Activated T-helper 1 cell treated with Interleukin-2 at 50 U/mL for 16 hours (primary cell): ENCODE measurements at places on chromosomes 2 and 18.
A peak's percentile ranks its signal among the peaks of the same experiment; 100 is the strongest.

DNA sequence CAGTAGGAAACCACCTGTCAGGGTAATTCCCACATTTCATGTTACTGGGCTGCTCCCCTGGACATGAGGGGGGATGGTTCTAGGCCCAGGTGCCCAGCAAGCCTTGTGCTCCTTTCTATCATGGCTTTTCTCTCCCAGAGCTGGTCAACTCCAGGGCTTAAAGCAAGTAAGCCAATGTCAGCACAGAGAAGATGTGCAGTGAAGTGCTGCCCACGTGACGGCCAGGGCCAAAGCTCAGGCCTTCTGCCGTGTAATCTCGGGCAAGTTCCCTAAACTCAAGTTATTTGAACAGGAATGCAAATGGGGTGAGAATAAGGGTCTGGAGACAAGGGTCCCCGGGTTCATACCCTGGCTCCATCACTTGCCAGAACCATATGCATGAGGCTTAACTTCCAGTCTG, 16.5 kb downstream of the SFXN5 start:
- no peak for DNase-seq

DNA sequence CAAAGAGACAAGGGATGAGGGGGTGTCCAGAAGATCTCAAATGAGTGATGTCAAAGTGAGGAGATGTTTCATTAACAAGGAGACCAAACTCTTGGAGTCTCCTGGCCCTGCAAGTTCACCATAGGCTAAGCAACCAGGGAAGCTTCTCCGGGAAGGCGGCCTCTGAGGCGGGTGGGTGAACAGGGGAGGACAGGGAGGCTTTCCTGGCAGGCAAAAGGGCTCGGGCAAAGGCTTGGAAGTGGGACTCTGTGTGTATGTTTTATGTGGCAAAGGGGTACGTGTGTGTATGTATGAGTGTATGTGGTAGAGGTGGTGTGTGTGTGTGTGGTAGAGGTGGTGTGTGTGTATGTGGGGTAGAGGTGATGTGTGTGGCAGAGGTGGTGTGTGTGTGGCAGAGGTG, 163.9 kb downstream of the DYSF start:
- no peak for DNase-seq

GRCh38 chr2:166792808-166793207, 95.5 kb upstream of the XIRP2 start:
- no peak for DNase-seq

- DNase-seq = no peak
Measured at GRCh38 chr2:16452123-16452522, 213.5 kb downstream of the CYRIA start.

GRCh38 chr2:171531836-171532450, 9.7 kb downstream of the CYBRD1 start:
- no peak for DNase-seq

DNA sequence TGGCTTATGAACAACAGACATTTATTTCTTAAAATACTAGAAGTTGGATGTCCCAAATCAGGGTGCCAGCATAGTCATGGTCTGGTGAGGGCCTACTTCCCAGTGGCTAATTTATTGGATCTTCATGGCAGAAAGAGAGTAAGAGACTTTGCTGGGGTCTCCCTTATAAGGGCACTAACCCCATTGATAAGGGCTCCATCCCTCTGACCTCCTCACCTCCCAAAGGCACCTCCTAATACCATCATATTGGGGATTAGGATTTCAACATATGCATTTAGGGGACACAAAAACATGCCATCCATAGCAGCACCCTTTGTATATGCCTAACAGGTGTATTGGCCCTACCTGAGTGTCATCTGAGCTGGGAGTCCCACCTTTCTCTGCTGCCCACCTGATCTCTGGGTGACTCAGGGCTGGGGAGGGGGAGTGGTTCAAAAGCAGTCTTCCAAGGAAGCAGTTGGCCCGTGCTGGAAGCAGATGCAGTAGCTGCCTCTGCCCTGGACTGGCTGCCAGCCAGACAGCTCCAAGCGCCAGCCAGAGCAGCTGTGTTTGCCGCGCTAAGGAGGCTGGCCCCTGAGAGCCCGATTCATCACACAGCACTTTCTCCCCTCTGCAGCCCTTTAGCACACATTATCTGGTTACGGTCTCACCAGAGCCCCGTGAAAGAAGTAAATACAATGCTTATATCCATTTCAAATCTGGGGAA, 84.6 kb downstream of the SMAD7 start:
- DNase-seq = no peak

- no peak for DNase-seq
Measured at GRCh38 chr18:64017870-64018269, 48.0 kb downstream of the SERPINB8 start.

DNA sequence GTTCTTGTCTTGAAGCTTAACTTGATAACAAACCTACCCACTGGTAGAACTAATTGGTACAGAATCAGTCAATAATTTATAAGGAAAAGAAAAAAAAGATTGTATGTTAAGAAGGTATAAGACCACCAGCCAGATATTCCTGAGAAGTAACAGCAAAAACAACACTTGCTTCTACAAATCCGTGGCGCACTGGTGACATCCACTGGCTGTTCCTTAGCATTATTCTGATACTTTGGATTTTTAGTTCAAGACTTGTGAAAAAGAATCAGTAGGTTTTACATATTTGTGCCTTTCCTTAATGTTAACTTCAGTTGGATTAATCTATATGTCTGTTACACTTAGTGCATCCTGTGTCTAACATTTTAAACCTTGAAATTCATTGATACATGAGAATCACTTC, 141.8 kb downstream of the GRB14 start:
- no peak for DNase-seq

DNA sequence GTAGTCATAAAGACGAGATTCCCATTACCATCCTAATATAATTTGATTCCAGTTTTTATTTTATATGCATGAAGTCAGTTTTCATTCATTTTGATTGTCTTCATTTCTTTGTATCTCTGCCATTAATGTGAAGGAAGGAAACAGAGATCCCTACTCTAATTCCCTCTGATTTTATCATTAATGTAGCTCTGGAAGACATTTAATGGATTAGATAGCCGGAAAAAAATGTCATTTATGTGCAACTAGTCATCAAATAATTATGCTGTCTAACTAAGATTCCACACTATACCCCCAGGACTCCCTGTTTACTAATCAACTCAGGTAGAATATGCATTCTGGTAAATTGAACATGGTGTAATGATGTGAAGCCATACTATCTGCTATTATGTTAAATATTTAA, 19.9 kb downstream of the RHBDD1 start:
- no peak for DNase-seq

DNA sequence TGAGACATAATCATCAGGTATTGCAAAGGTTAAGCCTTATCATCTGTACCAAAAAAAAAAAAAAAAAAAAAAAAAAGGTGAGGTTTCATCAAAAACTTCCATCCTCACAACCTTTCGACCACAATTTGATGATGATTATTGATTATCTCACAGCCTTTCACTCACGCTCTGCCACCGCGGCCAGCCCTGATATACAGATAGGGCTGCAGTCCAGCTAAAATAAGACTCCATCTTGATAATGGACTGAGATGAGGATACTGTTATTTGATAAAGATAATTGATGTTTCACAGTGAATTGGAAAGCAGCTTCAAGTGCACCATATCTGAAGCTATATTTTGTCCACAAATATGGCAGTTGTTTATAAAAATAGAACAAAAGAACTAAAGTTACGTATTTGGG, 159.7 kb upstream of the BOD1L2 start:
- DNase-seq = no peak

GRCh38 chr2:173607606-173608311, 253.1 kb downstream of the CDCA7 start:
- no peak for DNase-seq

DNA sequence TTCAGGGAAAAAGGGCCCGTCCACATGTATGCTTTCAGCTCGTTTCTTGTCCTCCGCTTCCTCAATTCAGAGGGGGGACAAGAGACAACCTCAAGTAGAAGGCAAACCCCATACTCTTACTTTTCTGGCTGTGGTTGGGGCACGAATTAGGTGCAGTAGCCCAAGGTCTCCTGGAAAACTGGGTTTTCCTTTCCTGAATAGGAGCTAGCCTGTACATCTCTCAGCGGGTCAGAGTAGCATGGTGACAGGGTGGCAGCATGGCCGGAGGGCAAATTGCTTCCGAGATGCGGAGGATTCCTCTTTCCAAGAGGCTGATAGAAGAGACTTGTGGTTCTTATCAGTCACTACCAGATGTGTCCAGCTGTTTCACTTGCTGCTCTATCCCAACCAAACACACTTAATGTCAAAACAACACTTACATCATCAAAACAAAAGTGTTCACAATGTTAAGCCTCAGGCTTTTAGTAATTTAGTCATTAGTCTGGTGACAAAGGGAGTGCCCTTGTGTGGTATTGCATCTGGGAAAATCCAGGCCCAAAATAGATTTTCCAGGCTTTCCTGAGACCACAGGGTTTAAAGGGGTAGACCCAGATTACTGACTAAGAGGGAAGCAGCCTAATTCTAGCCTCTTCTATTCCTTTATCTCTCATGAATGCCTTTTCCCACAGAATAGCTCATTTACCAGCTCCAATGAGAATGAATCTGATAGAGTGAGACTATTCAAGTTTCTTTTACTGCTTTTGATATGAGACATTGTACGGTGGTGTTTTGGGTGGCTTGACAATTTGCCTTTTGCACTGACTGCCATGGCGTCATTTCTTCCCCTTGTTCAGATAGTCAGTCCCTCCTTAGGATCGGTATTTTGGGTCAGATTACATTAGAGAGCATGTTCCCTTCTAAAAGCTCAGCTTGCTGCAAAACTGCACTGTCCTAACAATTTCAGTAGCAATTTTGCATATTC, 162.0 kb downstream of the LTBP1 start:
- DNase-seq = no peak

DNA sequence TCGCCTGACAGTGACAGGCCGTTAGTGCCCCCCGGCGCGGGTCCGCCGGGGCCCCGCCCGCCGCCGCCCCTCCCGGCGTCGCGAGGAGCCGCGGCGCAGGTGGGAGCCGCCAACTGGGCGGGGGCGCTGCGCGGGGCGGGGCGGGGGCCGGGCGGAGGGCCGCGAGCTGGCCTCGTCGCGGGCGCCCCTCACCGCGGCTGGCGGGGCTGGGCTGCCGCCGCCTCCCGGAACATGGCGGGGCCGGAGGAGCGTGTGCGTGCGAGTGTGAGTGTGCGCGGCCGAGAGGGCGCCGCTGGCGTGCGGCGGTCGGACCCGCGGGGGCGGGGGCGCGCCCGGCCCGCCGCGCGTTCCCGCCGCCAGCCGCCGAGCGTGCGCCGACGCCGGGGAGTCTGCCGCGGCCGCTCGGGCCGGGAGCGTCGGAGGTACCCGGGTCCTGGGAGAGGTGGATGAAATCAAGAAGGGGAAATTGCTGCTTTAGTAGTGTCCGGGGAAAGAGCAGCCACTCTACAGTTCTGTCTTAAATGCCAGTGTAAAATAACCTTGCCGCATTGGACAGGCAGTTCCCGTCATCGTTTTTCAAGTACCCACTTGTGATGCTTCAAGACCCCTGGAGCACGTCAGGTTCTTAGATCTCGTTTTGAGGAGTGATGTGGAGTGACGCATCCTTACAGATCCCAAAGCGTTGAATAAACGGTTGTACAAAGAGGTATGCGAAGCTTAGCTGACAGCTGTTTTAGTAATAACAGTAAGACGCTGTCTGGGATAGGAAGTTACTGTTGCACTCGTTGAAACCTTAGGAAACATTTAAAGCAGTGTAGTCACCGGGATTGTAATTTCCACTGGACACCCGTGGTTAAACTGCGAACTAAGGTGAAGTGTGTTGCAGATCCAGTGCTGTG, 836 bp downstream of the ANKRD12 start:
- DNase-seq = peak; percentile 69

- DNase-seq = no peak
Measured at GRCh38 chr2:207617011-207617671, 8.1 kb downstream of the METTL21A start.

GRCh38 chr2:217789003-217789735, 213.6 kb downstream of the TNS1 start:
- peak; percentile 47 for DNase-seq

DNA sequence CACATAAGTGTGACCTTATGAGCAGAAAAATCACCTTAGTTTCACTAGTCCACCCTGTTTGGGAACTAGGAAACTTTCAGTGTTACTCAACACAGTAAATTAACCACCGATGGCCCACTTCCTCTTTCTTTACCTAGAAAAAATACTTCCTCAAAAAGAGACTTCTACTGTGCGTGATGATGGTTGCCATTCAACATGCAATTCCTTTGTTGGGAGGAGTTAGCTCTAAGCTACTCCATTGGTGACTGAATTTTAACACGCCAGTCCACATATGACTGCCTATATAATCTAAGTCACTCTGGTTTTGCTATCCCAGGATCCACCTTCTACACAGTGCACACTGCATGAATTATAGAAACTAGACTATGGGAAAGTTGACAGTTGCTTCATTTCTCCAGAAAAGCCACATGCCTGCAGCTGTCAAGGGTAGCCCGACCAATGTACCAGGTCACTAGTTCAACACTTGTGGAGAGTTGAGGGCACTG, 47.8 kb upstream of the REG3G start:
- no peak for DNase-seq

DNA sequence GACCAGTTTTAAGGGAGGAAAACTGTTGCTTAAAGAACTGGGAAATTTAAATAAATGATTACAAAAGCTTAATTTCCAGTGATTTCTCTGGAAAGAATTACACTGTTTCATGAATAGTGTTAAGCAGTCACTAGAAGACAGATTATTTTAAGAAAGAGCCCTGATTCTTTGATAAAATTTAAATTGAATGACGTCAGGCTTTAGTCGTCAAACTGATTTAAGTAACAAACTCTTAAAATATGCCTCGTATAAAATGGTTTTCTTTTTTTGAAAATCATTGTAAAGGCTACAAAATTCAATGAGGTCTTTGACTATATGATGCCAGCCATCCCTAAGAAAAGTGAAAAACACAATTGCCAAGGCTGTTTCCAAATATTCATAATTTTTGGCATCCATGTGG, 465.0 kb downstream of the NR4A2 start:
- no peak for DNase-seq

DNA sequence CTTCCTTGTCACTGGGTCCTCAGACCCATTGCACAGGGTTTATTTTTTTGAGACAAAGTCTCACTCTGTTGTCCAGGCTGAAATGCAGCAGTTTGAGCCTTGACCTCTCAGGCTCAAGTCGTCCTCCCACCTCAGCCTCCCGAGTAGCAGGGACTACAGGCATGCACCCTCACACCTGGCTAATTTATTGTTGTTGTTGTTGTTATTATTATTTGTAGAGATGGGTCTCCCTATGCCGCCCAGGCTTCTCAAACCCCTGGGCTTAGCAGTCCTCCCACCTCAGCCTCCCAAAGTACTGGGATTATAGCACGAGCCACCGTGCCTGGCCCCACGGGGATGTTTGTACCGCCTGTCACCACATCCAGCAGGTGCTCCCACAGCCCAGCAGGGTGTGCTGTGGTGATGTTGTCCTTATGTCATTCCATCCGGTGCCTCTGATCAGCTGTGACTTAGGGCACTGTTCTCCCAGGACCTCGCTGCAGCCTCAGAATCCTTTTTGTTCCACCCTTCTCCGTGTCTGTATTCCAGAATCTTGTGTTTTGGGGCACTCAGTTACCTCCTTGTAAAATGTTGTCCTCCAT, 182.3 kb downstream of the INO80D start:
- DNase-seq = no peak

GRCh38 chr2:28495551-28496250, at the start of gene PLB1:
Gene PLB1, plus strand, starts transcription at chr2:28496060. Its CDS starts 55 bp downstream, at chr2:28496115.
- DNase-seq = no peak
